ENCODE measurements at places on chromosomes 12 and 14.
A peak's percentile ranks its signal among the peaks of the same experiment; 100 is the strongest.

DNA sequence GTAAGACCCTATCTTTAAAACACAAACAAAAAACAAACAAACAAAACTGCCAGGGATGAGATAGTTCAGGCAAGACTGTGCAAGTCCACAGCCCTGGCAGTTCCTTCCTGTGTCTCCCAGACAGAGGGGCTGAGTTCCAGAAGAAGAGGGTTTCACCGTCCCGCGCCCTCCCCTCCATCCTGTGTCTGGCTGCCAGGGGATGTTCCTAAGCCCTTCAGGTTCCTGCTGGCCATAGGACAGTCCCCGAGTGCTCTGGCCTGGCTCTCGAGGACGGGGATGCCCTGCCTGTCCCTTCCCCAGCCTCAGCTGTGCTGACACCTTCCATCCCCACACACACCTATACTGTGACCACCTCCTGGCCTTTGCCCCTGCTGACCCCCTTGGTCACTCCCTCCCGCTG, 40.6 kb upstream of the EIF5 start:
- no peak for DNase-seq

GRCh38 chr14:33062476-33062875, 123.8 kb downstream of the NPAS3 start:
- no peak for DNase-seq

- DNase-seq: peak; percentile 96
Observed at GRCh38 chr14:25463480-25463879, 413.5 kb upstream of the STXBP6 start.

DNA sequence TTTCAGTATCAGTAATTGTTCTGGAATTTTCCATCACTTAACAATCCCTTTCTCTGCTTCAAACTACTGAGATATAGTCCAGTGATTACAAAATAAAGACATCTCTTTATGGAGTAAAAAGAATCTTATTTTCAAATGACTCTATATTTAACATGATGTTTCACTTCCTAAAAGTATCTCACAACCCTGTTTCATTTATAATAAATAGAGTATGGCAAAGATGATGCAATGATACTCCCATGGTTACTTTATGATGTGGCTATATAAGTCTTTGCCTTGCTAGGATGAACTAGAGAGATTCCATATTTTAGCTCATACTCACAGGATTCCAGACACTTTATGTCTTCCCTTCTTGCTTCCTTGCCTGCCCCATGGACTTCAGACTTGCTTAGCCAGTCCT, 953.5 kb upstream of the MDGA2 start:
- no peak for DNase-seq

DNA sequence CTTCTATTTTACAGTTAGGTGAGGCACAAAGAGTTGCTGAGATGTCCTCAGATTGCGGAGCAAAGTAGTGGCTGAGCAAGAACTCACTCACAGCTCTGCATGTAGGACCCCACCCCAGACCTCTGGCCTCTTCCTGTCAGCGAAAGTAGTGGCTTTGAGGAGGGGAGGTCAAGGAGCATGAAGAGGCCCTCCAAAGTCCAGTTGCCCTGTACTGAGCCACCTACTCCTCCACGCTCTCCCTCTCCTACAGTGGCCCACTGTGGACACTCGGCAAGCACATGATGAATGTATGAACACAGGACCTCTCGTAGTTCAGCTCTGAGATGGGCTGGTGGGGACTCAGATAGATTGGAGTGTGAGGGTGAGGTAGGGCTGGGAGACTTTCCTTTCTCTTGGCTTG, 5.3 kb upstream of the PLEKHH1 start:
- no peak for DNase-seq

DNA sequence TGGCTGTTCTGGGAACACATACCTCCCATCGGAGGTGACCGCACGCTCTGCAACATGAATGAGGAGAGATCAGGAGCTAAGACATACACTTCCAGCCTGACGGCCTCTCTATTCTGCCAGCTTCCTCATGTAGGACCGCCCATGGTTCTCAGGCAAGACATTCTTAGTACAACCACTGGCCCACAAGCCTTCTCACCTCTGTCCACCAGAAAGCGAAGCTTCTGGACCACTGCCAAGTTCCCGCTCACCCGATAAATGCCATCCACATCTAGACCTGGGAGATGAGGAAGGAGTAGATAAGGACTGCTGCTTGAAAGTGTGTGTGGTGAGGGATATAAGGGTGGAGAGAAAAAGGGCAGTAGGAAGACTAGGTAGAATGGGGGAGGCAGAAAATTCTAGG, 5.2 kb downstream of the ARHGAP9 start:
- no peak for DNase-seq

GRCh38 chr12:120067901-120068300, 48.7 kb downstream of the RAB35 start:
- DNase-seq: no peak

DNA sequence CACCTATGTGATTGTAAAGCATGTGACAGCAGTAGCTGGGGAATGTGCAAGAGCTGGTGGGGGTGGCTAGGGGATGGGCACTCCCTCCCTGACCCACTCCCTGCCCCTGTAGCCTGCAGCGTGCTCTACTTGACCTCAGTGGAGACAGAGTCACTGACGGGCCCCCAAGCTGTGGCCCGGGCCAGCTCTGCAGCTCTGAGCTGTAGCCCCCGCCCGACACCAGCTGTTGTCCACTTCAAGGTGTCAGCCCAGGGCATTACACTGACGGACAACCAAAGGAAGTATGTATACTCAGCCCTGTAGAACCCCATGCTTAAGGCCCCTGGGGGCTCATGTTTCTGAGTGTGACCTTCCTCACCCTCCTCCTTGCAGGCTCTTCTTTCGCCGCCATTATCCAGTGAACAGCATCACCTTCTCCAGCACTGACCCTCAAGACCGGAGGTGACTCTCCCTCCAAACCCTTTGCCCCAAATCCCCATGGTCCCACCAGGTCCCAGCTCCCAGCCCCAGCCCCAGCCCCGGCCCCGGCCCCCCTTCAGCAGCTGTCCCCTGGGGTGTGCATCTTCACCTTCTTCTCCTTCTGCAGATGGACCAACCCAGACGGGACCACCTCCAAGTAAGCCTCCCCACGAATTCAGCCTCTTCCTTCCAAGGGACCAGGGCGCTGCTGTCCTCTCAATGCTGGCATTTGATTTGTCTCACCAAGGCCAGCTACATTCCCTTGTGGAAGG, 13.3 kb downstream of the TNS2 start:
- DNase-seq: no peak

Data from NCI-H526 treated with DMSO at 0.1 percent for 48 hours (cell line).